ENCODE measurements at places on chromosomes 5 and 9.

DNA sequence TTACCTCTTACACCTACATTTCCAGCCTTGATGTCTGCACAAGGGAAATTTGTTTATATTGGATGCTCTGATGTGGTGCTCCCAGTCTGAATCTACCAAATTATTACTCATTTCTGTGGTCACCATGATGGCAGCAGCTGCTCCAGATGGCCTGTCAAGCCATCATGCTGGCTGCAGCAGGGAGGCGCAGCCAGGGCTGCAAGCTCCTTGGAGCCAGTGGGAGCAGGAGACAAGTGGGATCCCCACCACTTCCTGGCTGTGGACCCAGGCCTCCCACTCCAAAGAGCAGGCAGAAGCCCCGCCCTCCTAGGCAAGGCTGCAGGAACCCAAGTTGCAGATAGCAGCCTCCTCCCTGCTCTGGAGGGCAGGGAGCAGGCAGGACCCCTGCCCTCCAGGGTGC, 241.1 kb upstream of the ATP10B start:
- peak; percentile 68 for DNase-seq

- DNase-seq: no peak
Observed at GRCh38 chr9:136690806-136691261, 3.6 kb upstream of the AGPAT2 start.

- DNase-seq: peak; percentile 92
Observed at GRCh38 chr9:112065806-112066606, 109.1 kb downstream of the SUSD1 start.

DNA sequence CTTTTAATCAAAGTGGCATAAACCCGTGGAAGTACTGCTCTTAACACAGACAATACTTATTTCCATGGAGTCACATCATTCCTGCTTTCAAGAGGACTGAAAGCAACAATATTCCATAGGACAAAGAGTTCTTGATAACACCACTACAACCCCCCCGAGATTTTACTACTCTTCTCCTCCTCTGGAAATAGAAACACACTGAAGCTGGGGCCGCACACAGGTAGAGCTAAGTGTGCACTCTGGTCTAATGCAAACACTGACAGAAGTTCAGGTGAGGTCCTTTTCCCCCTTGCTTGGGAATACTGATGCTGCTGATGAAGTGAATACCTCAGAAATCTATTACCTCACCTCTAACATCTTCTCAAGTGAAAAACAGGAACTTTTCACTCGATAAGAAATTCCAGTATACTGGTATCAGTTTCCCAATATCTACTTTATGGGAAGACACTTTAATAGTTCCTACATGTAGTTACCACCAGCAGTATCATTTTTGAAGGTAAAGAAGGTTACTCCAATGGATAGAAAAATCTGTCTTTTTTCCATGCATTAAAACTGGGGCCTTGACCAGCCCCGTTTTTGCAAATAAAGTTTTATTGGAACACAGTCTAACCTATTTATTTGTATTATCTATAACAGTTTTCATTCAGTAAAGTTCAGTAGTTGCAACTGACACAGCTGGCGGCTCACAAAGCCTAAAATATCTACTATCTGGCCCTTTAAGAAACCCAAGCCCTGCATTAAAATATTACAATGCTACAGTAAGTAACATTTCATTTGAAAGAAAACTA, 50.0 kb downstream of the GOLPH3 start:
- no peak for DNase-seq

DNA sequence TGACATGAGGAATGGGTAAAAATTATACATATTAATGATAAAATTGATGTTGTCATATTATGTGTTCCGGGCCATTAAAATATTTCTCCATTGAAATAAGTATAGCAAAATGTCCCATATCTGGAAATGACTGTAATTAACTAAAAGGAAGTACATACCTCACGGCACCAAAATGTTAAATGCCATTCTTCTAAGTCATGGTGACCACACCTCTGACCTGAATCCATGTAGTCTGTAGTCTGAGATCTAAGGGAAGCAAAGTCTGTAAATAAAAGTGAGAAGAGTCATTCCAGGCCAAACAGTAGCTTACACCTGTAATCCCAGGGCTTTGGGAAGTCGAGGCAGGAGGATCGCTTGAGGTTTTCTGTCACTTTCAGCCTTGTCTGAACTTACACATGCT, 8.7 kb upstream of the GDA start:
- no peak for DNase-seq

DNA sequence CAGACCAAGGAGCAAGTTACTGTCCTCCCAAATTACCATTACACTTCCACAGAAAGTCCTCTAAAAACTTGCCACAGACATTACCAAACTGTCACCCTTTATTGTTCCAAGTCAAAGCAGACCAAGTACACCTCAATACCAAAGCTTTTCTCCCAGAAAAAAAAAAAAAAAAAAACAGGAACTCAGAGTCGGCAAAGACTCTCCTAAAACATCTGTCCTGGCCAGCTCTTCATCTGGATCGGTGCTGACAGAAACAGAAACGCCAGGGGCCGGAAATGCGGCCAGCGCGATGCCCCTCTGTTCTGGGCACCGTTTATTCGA, 718 bp downstream of the DEPDC1B start:
- DNase-seq: no peak

GRCh38 chr9:106892632-106893031, 29.7 kb downstream of the ZNF462 start:
- peak; percentile 99 for DNase-seq

DNA sequence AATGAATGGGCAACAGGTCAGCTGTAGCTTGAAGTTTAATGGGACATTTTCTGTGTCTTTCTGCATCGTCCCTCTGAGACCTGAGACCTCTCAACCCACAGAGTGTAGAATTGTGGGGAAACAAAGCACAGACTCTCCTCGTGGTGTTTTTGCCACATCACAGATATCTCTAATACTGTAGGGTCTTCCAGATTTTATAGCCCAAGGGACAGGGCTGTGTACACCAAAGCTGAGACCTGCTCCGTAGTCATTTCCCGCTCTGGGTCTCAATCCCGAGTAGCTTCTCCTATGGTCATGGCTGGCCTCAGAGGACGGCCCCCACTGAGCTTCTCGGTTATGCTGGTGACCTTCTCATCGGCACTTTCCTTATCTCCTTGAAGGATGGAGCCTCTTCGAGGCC, 14.9 kb upstream of the CLK4 start:
- no peak for DNase-seq

GRCh38 chr5:9519537-9519936, 26.3 kb downstream of the SEMA5A start:
- peak; percentile 56 for DNase-seq

- no peak for DNase-seq
Observed at GRCh38 chr5:126402621-126403555, 20.3 kb upstream of the GRAMD2B start.

GRCh38 chr5:154285661-154286408, 95.3 kb downstream of the GALNT10 start:
- DNase-seq: peak; percentile 85

DNA sequence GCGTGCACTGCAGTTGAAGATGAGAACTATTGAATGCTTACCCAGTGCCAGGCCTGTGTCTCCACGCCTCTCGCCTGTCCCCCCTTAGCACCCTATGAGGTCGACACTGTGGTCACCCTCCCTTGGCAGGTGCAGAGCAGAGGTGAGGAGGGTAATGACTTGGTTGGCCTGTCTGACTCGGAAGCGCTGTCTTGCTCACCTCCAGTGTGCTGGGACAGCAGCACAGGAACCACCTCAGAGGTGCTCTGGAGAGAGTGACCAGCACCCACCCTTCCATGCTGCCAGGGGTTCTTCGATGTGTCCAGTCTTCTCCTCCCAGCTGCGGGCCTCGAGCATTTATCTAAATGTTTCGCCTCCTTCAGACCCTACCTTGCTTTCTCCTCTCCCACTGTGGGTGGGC, 178.3 kb upstream of the IRX2 start:
- DNase-seq: no peak

DNA sequence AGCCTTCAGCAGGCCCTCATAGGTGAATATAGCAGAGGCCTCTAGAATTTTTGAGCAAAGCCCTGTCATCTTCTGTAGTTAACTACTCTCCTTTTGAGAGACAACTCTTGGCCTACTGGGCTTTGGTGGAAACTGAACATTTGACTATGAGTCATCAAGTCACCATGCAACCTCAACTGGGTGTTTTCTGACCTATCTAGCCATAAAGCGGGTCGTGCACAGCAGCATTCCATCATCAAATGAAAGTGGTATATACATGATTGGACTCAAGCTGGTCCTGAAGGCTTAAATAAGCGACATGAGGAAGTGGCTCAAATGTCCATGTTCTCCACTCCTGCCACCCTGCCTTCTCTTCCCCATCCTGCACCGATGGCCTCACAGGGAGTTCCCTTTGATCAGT, 1115.5 kb downstream of the TAF11L14 start:
- DNase-seq: no peak

DNA sequence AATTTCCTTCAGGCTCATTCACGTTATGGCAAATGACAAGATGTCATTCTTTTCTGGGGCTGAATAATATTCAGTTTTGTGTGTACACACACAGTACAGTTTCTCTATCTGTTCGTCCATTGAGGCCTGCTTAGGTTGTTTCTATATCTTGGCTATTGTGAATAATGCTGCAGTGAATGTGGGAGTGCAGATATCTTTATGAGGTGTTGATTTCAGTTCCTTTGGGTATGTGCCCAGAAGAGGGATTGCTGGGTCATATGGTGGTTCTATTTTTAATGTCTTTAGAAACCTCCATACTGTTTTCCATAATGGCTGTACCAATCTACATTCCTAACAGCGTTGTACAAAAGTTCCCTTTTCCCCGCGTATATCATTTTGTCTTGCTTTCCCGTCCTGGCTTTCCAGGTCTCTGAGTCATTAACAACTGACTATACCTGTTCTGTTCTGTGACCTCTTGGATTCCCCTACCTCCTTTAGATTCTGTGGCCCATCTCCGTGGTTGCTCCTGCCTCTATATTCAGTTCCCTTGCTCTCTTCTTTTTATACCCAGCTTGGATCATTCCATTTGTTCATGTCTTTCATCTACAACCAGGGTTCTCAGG, 6.8 kb downstream of the SNX30 start:
- peak; percentile 75 for DNase-seq

- no peak for DNase-seq
Observed at GRCh38 chr5:115835481-115835880, 5.9 kb downstream of the ATG12 start.

DNA sequence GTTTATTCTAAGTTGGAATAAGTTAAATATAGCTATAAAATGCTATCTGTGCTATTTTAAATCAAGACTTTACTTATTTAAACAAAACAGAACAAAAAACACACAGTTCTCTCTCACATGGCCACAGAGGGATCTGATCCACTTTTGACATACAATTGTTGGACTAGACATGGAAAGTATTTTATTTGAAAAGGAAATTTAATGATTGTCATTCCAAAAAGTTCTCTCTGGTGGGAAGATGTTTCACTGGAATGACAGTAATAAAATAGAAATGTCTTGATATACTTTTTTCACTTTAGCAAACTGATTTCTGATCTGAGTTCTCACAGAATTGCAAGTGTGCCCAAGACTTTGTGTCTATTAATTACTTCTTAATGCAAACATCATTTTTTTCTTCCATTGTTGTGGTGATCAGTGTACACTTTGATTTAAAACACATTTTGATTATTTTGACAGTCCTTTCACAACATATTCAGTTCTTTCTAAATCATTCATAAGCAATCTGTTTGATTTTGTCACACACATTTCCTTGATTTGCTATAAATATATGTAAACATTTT, 30.1 kb upstream of the MINAR2 start:
- DNase-seq: no peak
